ENCODE measurements at places on chromosomes 7 and 10. TPM values are rescaled to one million over a fixed set of nuclear protein-coding genes. Genes with fewer than 3 reads are reported as not detected.

DMBT1 gene
- 0.36 TPM for total RNA-seq

CADPS2 gene
- total RNA-seq, result 83.7 TPM

NFKB2 gene
- 3.5 TPM for total RNA-seq

AMPH gene
- 42.5 TPM for total RNA-seq

CDK1 gene
- total RNA-seq, result 46.9 TPM

GHRHR gene
- 4.3 TPM for total RNA-seq

RNF148 gene
- 8.6 TPM for total RNA-seq

TRDMT1 gene
- 36.7 TPM for total RNA-seq

SPOCK2 gene
- total RNA-seq, result 118 TPM

KLLN gene
- total RNA-seq, result 0.82 TPM

C10orf62 gene
- total RNA-seq, result 0.73 TPM

FKBP6 gene
- total RNA-seq, result not detected

UTF1 gene
- not detected for total RNA-seq

EPHB6 gene
- 11.7 TPM for total RNA-seq

ZNF655 gene
- total RNA-seq, result 127 TPM

SFRP5 gene
- total RNA-seq, result 1.5 TPM

CYP26C1 gene
- total RNA-seq, result 9.5 TPM

LRRC61 gene
- 8.2 TPM for total RNA-seq

GIMAP2 gene
- 3.1 TPM for total RNA-seq

OR2A5 gene
- total RNA-seq, result not detected

RHOBTB1 gene
- total RNA-seq, result 26.4 TPM

SLC26A3 gene
- 0.54 TPM for total RNA-seq

TSPAN12 gene
- total RNA-seq, result 9.1 TPM

ZNF853 gene
- 10.4 TPM for total RNA-seq

PRPS1L1 gene
- total RNA-seq, result not detected

FZD8 gene
- total RNA-seq, result 5.9 TPM

MMD2 gene
- 5.2 TPM for total RNA-seq

PIK3AP1 gene
- 2.1 TPM for total RNA-seq

PPP1R17 gene
- total RNA-seq, result 4.4 TPM

SFXN3 gene
- 47.7 TPM for total RNA-seq

TBX20 gene
- total RNA-seq, result not detected

HABP2 gene
- not detected for total RNA-seq

CYP3A7 gene
- 0.45 TPM for total RNA-seq

MMP21 gene
- 0.09 TPM for total RNA-seq

TLX1 gene
- not detected for total RNA-seq

WNT8B gene
- total RNA-seq, result not detected

CFAP43 gene
- total RNA-seq, result 9.1 TPM

CYP2C9 gene
- not detected for total RNA-seq

MSMB gene
- total RNA-seq, result not detected

ZNF277 gene
- total RNA-seq, result 38.2 TPM

ADRA2A gene
- 8.5 TPM for total RNA-seq

ELAPOR2 gene
- total RNA-seq, result 41.9 TPM

BHLHA15 gene
- 5.4 TPM for total RNA-seq

HMX3 gene
- total RNA-seq, result not detected

HECW1 gene
- total RNA-seq, result 62.1 TPM

ANK3 gene
- total RNA-seq, result 363 TPM

GLUD1 gene
- total RNA-seq, result 189 TPM

ASAH2 gene
- total RNA-seq, result 1.5 TPM

NKX2-3 gene
- total RNA-seq, result not detected

ANKIB1 gene
- total RNA-seq, result 88.2 TPM

DNAJC12 gene
- total RNA-seq, result 12.3 TPM

FAM25A gene
- total RNA-seq, result not detected

SCIN gene
- 2.5 TPM for total RNA-seq

CEP55 gene
- 6.4 TPM for total RNA-seq

IDI2 gene
- not detected for total RNA-seq

Data from cerebellum (tissue), 4 donors.